ENCODE measurements at places on chromosomes 4 and X. TPM values are rescaled to one million over a fixed set of nuclear protein-coding genes. Genes with fewer than 3 reads are reported as not detected.

The SAGE1 gene
- total RNA-seq, result not detected

The VCX2 gene
- total RNA-seq, result not detected

The MXRA5 gene
- 60.6 TPM for total RNA-seq

The RS1 gene
- total RNA-seq, result not detected

The PCDH11X gene
- 0.31 TPM for total RNA-seq

The GALNT7 gene
- total RNA-seq, result 98.5 TPM

The ZNF182 gene
- total RNA-seq, result 4.4 TPM

The SLC49A3 gene
- 6.2 TPM for total RNA-seq

The MGAT4D gene
- total RNA-seq, result not detected

- no peak overlapping the region for H3K27ac ChIP-seq
- DNase-seq, result no peak
- no peaks in the 10 kb centered on the region for H3K4me1 ChIP-seq
These were observed 46.7 kb downstream of the MAGEB17 start for GRCh38 chrX:16213961-16214360.

DNA sequence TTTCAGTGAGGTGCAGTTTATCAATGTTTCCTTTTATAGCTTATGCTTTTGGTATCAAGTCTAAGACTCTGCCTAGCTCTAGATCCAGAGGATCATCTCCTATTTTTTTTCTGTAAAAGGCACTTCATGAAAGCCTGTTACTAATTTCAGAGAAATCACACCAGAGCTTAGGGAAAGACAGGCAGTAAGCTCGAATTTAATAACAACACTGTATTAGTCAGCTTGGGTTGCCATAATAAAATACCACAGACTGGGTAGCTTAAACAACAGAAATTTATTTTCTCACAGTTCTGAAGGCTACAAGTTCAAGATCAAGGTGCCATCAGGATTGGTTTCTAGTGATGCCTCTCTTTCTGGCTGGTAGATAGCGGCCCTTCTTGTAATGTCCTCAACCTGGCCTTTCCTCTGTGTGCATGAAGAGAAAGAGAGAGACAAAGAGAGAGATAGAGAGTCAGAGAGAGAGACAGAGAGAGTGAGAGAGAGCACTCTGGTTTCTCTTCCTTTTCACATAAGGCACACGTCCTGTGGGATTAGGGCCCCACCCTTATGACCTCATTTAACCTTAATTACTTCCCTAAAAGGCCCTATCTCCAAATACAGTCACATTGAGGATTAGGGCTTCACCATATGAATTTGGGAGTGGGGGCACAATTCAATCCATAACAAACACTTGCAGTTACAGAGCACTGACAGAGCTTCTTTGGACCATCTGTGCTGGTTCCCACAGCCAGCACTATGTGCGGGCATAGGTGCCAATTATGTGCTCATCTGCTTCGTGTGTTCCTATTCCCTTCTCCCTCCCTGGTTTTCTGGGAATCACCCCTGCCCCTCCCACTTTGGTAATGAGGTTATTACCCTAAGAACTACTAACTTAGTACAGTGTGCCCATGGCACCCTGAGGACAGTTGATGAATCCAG lies 114.8 kb upstream of the MED14 start:
- H3K36me3 ChIP-seq, result no peaks in the 10 kb centered on the region
- DNase-seq, result peak; percentile 4
- H3K27me3 ChIP-seq, result no peaks in the 10 kb centered on the region
- H3K4me1 ChIP-seq, result peaks cover 8% of the 10 kb centered on the region
- no peak overlapping the region for H3K27ac ChIP-seq

- no peak overlapping the region for H3K27ac ChIP-seq
- no peaks in the 10 kb centered on the region for H3K4me1 ChIP-seq
- no peak for DNase-seq
These were observed 99.5 kb downstream of the FBXW7 start for GRCh38 chr4:152436384-152436783.

GRCh38 chrX:10841579-10841978 lies 221.2 kb upstream of the MID1 start:
- H3K4me3 ChIP-seq, result no peak overlapping the region
- H3K27me3 ChIP-seq, result no peaks in the 10 kb centered on the region
- DNase-seq, result no peak
- no peaks in the 10 kb centered on the region for H3K36me3 ChIP-seq
- no peaks in the 10 kb centered on the region for H3K4me1 ChIP-seq
- no peak overlapping the region for H3K27ac ChIP-seq

DNA sequence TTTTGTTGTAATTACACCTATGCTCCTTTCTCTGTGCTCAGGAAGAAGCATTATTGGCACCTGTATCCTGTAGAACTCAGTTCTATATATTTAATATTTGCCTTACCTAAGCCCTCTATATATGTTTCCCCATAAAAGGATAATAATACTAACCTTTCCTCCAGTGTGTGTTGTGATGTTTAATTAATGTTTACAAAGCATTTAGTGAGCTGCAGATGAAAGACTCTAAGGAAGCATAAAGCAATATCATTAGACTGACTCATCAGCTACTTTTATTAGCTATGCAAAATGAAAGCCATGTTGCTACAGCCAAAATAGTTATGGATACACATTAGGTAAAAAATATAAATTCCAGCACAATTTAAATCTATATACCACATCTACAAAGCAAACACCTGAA lies 93.6 kb upstream of the PTPN13 start:
- DNase-seq, result no peak
- peaks cover 5% of the 10 kb centered on the region for H3K4me1 ChIP-seq
- no peak overlapping the region for H3K27ac ChIP-seq

- no peaks in the 10 kb centered on the region for H3K27me3 ChIP-seq
- DNase-seq, result no peak
- H3K4me3 ChIP-seq, result no peak within 1 kb of the TSS
- no peaks in the 10 kb centered on the region for H3K36me3 ChIP-seq
- H3K27ac ChIP-seq, result no peak within 1 kb of the TSS
These were observed at the start of gene DCAF8L1 for GRCh38 chrX:27981349-27981748. Gene DCAF8L1, minus strand, starts transcription at chrX:27981449. Its CDS starts 115 bp downstream, at chrX:27981334.

DNA sequence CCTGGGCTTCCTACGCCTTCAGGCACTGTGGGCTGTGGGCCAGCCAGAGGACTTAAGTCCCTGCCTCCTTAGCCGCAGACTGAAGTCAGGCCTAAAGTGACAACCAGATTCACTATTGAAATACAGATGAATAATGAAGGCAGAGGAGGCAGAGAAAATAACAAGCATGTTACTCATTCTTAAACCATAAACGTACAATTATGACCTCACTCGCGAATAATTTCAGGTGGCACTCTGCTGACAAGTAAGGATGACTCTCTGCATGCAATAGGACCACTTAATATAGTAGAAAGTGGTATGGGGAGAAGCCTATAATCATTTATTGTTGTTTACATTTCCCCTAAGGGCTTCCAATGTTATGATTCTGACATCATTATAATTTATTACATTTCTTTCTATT lies 409.2 kb upstream of the FGF13 start:
- peaks cover 11% of the 10 kb centered on the region for H3K4me1 ChIP-seq
- H3K36me3 ChIP-seq, result no peaks in the 10 kb centered on the region
- peak overlapping the region; percentile 0 for H3K27ac ChIP-seq
- peak; percentile 83 for DNase-seq
- no peak overlapping the region for H3K4me3 ChIP-seq
